Cerebellum (tissue), 4 donors: ENCODE measurements at places on chromosomes 11 and 22.

DNA sequence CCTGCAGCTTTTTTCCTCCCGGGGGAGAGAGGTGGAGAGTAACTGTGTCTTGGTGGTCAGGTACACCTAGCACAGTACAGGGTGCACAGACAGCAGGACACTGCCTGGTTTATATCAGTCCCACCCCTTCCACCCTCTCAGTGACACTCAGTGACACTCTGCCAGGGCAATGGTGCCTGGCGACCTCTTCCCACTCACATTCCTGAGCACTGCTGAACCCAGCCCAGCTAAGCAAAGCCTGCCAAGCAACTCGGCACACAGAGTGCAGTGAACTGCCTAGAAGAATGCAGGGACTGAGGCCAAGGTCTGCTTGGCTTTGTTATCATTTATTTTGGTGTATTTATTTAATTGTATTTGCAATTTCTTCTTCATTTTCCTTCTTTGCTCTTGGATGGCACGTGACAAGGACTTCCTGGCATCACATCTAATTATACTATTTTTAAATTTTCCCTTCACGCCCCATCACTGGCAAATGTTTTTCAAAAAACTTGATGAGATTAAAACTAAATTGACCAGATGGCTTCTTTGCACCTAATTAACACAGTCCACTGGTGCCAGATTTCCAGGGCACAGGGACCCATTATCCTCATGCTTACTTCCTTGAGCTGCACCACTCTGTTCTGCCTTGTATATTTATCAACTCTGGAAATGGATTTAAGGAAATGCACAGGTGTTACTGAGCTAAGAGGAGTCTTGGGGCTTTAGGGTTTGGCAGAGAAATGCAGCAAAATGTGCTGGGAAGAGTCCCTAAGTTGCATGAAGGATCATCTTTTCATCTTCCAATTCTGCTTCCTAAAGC, 205.6 kb downstream of the ADAMTS15 start:
- DNase-seq: peak; percentile 78

- DNase-seq: no peak
These were observed 37.1 kb upstream of the SWAP70 start for GRCh38 chr11:9626496-9627394.

GRCh38 chr11:76839311-76839710, 21.4 kb upstream of the ACER3 start:
- DNase-seq: no peak

GRCh38 chr22:38276166-38276565, 3.4 kb upstream of the TMEM184B start:
- DNase-seq: no peak

GRCh38 chr11:98531576-98531975, 489.2 kb upstream of the CNTN5 start:
- no peak for DNase-seq

DNA sequence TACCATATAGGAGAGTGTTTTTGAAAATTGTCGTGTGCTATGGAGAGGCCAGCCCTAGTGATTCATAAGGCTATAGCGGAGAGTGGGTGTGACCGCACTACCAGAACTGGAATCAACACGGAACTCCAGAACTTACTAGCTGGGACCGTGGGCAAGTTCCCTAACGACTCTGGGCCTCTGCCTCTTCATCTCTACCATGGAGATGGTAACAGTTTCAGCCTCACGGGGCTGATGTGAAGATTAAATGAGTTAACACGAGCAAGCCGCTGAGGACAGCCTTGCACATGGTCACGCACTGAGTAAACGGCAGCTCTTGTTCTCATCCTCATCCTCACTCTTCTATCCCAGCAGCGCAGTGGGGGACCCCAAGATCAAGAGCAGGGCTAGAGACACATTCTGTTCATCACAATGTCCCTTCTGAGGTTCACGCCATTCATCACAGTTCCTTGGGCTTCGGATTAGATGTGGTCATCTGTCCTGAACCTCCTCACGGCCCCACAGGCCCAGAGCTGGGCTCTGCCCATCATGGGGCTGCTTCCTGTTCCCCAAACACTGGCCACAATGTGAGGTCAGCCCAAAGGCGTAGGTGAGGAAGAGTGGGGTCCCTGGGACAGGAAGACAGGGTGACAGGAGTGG, 47.2 kb upstream of the CD5 start:
- no peak for DNase-seq

- no peak for DNase-seq
These were observed 51.0 kb downstream of the UBASH3B start for GRCh38 chr11:122706291-122707088.

DNA sequence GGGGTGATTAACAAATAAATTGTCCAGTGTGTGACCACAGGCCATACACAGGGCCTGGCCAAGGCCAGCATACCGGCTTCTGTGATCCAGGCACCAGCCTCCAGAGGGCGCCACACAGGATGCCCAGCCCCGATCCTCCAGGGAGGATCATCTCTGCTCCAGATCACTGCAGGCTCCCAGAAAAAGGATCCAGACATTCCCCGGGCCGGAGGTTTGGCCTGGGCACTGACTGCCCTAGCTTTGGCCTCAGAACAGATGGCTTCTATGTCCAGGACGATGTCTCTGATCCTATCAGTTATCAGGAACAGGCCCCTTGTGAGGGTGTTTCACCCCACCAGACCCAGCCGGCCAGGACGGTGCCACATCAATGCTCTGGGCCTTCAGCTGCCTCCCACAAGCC, 74.5 kb upstream of the LMO1 start:
- peak; percentile 18 for DNase-seq

DNA sequence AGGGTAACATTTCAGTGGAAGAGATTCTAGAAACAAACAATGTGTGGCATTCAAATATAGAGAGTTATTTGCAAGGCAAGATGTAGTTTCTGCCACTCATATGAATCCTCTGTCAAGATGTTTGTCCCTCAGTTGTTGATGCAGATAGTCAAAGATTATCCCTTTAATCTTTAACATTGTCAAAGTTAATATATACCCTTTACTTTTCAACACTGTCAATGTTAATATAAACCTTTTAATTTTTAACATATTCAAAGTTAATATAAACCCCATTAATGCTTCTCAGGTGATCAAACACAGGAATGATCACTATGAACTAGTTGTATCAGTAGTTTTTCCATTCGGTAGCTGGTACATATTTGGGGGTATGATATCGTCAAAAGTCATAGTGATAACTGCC, 51.9 kb upstream of the PICALM start:
- DNase-seq: no peak

DNA sequence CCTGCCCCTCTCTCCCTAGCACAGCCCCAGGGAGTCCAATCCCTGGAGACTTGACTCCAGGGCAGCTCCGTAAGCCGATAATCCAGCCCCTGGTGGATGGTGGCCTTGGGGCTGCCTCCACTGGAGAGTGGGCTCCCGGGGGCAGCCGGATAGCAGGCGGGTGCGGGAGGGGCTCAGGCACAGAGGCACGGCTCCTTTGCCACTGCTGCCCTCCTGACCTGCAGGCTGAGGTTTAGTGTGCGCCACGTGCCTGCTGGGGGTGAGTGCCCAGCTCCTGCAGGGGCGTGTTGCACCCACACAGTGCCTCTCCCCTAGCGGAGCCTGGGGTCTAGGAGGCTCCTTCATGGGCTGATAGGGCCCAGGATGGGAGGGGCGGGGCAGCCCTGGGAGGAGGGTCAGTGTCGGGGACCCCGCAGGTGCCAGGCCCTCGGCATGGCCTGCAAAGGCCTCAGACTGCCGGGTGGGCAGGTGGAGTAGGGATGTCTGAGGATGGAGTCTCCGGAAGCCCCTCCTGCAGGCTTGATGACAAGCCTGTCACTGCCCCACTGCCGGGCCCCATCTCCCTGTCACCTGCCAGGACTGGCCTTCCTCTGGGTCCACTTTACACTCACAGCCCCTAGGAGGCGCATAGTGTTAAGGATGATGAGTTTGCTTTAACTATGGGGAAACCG, 5.6 kb downstream of the DUSP8 start:
- DNase-seq: no peak

DNA sequence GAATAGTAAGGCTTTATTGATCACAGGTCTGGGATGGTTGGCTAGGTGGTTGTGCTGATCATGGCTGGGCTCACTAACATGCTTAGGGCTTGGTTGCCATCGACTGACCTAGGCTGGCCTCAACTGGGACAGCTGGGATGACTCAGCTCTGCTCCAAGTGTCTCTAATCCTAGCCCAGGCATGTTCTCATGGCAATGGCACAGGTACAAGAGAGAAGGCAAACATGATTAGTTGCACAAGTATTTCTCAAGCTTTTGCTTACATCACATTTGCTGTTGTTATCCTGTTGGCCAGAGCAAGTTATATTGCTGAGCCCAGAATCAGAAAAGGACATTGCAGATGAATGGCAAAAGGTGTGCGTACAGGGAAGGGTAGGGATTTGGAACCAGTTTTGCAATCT, 68.5 kb upstream of the SLC35C1 start:
- no peak for DNase-seq

GRCh38 chr11:60844045-60844869, 2.3 kb downstream of the CCDC86 start:
- no peak for DNase-seq

DNA sequence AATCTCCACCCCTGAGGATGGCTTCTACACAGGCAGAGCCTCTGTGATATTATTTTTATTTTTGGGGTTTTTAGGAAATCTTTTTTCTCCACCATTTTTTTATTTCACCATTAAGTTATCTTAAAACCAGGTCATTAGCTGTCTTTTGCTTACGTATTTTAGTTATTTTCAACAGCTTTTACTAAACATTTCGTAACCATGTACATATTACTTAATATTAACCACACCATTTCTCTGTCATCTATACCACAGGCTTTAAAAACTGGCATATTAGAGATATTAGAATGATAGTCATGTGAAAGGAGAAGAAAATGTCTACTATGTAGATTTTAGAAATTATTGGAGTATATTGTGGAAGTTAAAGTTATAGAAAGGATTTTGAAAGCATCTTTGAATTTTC, 37.4 kb downstream of the YAP1 start:
- DNase-seq: no peak

DNA sequence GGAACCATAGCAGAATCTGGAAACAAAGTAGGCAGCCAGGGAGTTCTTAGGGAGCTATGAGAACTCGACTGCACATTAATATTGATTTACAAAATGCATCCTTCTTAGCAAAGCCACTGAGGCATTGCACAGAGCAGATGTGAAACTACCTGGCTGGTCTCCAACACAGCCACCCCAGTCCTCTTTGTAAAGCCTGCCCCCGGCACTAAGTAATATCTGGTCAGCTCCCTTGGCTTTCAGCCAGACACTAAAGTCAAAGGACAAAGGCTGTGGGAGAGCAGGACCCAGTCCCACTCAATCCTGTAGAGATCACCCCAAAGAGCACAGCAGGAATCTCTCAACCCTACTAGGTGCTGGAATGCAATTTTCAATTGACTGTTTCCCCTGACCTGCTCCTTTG, 12.8 kb downstream of the XRRA1 start:
- DNase-seq: no peak

GRCh38 chr11:8354622-8355415, 91.1 kb upstream of the LMO1 start:
- DNase-seq: peak; percentile 49
